CD8-positive, alpha-beta memory T cell (primary cell): ENCODE measurements at places on chromosomes 11 and 22.

DNA sequence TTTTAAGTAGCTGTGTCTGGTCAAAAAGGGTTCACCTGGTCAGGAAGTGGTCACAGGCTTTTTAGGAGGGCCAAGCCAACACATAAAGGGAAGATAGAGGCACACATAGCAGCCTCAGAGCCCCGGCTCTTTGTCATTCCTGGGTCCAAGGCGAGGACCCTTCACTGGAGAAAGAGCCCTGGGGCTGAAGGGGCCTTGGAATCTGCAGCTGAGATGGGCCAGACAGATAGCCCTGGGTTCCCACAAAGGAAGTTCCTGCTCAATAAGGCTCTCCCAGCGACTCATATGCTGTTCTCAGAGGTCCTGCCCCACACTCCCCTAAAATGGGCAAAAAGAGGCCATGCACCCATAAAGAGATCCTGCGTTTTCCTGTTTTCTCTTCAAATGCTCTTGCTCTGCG, 77.7 kb downstream of the LINC01488 start:
- no peak for DNase-seq

- DNase-seq: no peak
Measured at GRCh38 chr11:15651816-15652215, 537.1 kb downstream of the INSC start.

DNA sequence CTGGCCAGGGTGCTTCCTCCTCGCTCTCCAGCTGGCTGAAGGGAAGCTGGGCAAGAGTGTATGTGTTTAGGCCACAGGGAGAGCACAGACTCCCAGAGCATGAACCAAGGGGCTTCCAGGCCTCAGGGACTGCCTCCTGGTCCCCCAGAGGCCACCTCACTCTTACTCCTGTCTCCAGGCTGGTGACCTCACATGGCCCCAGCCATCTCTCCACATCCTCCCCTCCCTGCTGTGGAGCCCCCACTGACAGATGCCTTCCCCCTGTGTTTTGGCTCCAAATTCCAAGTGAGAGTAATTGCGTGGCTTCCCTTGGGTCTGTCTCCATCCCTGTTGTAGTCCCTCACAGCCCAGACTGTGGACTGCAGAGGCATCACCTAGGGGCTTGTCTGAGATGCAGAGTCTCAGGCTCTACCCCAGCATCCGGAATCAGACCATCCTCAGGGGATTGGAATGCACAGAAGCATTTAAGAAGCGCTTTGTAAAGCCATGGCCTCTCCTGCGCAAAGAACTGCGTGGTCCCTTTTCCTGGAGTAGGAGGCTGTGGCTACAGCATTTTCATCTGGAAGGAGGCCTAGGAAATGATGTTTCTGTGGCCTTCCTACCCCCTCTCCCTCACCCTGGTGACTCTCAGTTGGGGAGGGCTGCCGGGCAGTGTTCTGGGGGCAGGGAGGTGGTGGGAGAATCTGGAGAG, 91.1 kb downstream of the ATXN10 start:
- no peak for DNase-seq

- no peak for DNase-seq
Measured at GRCh38 chr11:44509296-44509695, 56.2 kb upstream of the CD82 start.

DNA sequence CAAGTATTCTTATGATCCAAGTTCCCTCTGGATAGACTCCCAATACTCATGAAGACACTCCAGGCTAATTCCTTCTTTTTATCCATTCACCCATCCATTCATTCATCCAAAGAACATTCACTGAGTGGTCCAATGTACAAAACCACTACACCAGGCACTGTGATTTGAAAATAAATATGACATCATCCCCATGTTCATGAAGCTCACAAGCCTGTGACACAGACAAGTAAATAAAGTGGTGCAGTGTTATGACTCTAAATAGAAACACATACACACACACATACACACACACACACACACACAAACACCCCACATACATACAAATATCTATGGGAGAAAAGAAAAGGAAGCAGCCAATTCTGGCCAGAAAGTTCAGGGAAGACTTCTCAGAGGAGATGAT, 35.5 kb downstream of the MTMR2 start:
- no peak for DNase-seq

GRCh38 chr22:27127911-27128310, 470.5 kb downstream of the MIAT start:
- DNase-seq: no peak

GRCh38 chr11:94469416-94469815, 24.2 kb downstream of the MRE11 start:
- DNase-seq: no peak

DNA sequence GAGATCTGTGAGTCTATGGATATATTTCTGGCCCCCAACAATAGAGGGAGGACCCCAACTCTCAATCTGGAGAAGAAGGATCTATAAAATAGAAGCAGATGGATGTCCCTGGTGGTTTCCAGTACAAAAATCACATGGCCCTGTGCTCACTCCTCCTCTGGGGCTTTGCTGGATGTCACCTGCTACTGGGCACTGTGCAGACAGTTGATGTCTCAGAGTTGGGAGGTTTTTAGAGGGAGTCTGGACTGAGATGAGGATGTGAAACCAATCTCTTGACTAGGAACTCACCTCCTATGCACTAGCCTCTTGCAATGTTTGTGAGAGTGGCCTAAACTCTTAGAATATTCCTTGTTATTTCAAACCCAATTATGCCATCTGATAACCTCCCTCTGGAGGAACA, 107.2 kb downstream of the SCN3B start:
- no peak for DNase-seq

- DNase-seq: no peak
Measured at GRCh38 chr22:42937164-42937843, 77.6 kb downstream of the PACSIN2 start.

DNA sequence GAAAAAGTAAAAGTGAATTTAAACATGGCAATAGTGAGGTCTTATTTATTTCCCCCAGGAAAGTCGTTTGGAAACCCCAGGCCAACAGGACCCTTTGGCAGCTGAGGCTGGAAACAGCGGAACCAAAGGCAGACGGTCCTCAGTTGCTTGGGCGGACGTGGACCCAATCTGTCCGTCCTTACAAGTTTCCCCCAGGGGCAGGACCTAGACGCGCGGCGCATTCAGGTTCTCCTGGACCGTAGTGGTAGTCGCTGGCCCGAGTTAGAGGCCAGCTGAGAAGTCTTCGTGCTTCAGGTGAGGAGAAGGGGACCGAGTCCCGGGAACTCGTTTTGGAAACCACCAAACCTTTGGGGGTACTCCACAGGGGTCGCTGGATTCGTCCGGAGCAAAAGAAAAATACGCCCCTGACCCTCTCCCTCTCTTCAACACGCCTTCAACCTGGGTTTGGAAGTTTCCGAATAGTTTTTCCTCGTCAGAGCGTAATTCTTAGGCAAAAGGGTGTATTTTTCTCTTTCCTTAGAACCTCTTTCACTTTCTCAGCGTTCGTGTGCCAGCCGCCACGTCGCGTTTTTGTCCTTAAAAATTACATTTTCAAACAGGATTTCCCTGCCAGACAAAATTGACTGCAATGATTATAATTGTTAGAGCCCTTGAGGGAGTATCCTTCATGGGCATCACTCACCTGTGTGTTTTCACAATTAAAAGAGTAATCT, 2.1 kb downstream of the METTL15 start:
- DNase-seq: peak; percentile 32

DNA sequence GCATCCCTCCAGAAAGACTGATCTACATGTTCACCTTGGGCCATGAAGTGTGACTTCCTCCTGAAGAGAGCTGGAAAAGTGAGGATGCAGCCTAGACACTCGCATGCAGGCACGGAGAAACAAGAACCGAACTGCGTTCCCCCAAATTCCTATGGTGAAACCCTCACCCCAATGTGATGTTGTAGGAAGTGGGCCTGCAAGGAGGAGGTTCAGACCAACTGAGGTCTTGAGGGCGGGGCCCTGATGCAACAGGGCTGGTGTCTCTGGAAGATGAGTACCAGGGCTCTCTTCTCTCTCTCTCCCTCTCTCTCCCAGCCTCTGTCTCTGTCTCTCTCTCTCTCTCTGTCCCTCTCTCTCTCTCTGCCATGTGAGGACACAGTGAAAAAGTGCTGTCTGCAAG, 501.1 kb downstream of the BRD1 start:
- no peak for DNase-seq

DNA sequence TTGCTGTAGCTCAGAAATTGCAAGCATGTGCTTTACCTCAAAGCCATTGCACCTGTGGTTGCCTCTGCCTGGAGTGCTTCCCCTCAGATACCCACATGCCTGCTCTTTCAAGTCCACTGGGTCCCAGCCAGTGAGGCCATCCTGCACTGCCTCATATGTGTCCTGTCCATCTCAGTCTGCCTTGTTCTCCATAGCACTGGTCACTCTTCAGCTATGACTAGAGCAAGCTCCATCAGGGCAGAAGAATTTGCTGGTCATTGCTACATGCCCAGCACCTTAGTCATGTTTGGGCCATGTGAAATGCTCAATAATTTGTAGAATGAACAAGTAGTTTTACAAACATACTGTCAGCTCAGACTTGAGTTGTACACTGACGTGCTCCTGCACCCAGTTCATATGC, 64.4 kb upstream of the HORMAD2 start:
- DNase-seq: no peak
